ENCODE measurements at places on chromosomes 5 and 9. TPM values are rescaled to one million over a fixed set of nuclear protein-coding genes. Genes with fewer than 3 reads are reported as not detected.

SKIC3 gene
- total RNA-seq = 70.7 TPM

PRUNE2 gene
- 19.9 TPM for total RNA-seq

CARTPT gene
- total RNA-seq = not detected

CCDC180 gene
- total RNA-seq = 2.2 TPM

CANX gene
- total RNA-seq = 542 TPM

ADAMTS2 gene
- total RNA-seq = 5.9 TPM

RABGAP1 gene
- total RNA-seq = 49.3 TPM

C9orf78 gene
- total RNA-seq = 30.7 TPM

TTC23L gene
- 0.32 TPM for total RNA-seq

PDGFRB gene
- total RNA-seq = 54.6 TPM

- DNase-seq = no peak
These were observed 246.7 kb upstream of the ADRA1B start for GRCh38 chr5:159669559-159669958.

- no peak for DNase-seq
These were observed 110.5 kb upstream of the CDKN2B start for GRCh38 chr9:22119522-22120158.

DNA sequence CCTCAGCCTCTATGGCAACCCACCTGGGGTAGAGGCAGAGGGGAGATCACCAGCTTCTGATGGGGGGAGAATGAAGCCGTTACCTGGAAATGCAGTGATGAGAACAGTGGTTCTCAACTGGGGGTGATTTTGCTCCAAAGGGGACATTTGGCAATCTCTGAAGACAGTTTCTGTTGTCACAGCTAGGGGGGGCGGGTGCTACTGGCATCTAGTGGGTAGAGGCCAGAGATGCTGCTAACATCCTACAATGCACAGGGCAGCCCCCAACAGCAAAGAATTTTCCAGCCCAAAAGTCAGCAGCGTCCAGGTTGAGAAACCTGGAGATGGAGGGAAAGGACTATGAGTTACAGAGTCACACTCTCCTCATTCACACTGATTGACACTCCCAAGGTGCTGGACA is 84.5 kb downstream of the FGF1 start:
- DNase-seq = no peak

- DNase-seq = no peak
These were observed 22.0 kb downstream of the ALDH1A1 start for GRCh38 chr9:72930828-72931227.

GRCh38 chr9:72597601-72598000 is 76.2 kb downstream of the TMC1 start:
- DNase-seq = no peak

GRCh38 chr9:16519001-16519400 is 351.5 kb downstream of the BNC2 start:
- DNase-seq = no peak

GRCh38 chr5:50653946-50654345 is 12.5 kb upstream of the PARP8 start:
- DNase-seq = peak; percentile 81

DNA sequence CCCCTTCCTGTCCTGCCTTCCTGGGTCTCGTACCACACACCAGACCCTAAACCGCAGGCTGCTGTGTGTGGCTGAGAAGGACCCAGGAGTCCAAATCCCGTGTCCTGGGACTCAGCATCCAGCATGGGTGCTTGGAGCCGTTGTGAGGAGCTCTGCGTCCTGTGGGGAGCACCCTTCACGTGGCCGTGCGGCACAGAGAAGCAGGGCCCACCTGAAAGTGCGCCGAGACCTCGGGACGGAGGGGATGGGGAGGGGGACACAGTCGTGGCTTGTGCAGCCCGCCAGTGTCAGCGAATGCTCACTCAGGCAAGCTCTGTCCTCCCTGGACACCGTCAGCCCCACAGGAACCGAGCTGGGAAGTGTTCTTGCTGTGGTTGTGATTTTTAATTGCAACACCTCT is 244.6 kb downstream of the CACNA1B start:
- DNase-seq = no peak

GRCh38 chr9:132372177-132373095 is 17.6 kb upstream of the SETX start:
- peak; percentile 89 for DNase-seq

DNA sequence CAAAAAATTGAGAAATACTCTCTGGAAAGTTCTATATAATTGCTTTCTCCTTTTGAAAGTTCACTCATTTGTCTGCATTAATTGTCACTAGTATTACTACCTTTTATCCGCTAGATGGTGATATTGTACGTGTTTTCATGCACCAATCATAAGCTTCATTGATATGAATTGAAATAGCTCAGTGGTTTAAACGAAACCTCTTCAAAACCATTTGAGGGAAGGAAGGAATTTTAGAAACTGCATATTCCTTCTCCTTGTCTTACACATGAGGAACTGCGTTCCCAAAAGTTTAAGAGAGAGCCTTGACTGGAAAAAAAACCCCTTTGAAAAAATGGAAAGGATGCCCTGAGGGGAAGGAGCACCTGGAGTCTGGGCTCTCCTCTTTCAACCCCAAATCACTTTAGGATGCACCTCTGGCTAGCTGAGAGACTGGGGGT is 98.6 kb downstream of the YTHDC2 start:
- no peak for DNase-seq

DNA sequence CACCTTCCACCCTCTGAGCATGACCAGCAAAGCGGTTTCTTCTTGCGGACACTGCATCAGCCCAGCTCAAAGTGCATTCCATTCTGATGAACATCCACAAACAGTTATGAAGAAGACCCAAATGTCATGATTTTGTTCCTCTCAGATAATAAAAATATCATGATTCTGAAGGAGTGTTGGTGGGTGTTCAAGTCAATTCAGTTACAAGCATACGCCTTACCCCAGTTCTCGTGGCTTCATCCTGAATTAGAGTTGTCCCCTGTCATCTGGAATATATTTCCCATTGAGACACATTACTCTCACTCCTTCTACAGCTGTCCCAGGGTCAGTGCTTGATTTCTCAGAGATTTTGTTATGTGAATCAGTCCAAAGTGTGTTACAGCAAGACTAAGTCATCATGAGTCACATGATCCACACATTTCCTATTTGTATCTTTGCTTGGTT is 325.4 kb downstream of the RFX3 start:
- no peak for DNase-seq

DNA sequence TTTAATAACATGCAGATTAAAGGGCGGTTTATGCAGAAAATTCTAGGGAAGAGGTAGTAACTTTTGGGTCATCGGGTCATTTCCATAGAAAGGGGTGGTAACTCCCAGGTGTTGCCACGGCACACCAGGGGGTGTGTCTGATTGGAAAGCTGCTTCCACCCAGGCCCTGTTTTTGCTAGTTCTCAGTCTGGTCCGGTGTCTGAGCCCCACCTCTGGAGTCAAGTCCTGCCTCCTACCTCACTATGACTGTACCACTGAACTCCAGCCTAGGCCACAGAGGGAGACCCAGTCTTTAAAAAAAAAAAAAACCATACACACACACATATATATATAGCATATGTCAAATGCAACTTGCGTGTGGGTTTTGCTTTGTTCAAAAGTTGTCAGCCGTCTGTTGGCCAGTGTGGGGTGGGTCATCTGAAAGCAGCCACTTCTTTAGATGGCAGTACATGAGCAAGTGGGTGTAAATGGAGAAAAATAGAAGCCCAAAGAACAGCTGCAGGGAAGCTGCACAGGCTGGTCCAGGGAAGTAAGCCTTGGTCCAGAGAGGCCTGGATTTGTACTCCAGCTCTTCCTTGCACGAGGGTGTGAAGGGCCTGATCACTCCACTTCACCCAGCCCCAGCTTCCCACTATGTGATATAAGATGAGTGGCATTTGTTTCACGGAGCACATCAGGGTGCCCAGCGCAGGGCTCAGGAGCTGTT is 110.7 kb upstream of the SPRY4 start:
- DNase-seq = no peak

DNA sequence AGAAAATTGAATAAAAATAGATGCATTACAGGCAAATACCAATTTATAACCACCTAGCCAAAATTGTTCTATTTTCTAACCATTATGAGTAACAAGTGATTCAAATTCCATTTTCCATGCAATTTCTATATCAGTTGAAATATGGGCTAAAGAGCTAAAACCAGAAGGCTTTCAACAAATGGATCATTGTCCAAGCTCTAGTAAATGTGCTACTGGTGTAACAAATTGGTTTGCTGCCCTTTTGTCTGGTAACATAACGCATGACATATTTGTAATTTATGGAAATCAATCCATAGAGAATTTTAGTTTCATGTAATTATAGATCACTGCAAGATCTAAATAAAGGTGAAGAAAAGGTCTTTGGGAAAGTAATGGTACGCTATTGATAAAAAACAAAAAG is 708.0 kb upstream of the GRAMD2B start:
- no peak for DNase-seq

DNA sequence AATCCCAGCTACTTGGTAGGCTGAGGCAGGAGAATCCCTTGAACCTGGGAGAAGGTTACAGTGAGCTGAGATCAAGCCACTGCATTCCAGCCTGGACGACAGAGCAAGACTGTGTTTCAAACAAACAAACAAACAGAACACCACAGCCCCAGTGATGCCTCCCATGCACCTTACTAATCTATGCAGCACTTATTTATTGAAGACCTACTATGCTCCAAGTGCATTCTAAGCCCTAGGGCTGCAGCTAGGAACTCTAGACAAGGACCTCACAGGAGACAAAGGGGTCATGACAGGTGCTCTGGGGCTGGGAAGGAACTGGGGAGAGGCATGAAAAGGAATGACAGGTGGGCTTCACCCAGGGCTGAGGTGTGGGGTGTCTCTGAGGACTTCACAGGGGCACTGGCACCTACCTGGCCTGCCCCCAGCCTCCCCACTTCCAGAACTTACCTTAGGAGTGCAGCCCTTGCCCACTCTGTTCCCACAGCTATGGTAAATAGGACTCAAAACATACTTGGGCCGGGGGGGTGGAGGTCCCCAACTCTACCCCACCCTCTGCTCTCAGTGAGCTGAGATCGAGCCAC is 69.4 kb downstream of the C9orf50 start:
- DNase-seq = peak; percentile 33

GRCh38 chr9:131432597-131433301 is 38.9 kb downstream of the PRRC2B start:
- DNase-seq = no peak

- DNase-seq = no peak
These were observed 110.8 kb downstream of the FGF10 start for GRCh38 chr5:44278469-44278868.

GRCh38 chr5:133611357-133612248 is 738 bp downstream of the FSTL4 start:
- DNase-seq = no peak

DNA sequence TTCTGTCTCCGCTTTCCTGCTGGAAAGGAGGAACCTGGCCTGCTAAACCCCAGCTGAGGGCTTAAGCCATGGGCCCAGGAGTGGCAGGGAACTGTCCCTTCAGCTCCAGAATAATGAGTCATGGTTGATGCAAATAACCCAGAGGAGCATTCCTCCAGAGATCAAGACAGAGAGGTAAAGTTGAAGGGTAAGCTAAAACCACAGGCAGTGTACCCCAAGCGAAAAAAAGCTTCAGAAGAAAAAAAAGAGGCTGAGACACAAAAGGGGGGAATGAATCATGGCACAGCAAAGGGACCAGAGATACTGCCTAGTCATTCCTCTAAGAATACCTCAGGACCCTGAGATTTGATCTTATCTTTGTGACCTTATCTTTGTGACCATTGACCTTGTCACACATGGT is 199.5 kb upstream of the TAS2R1 start:
- DNase-seq = no peak

DNA sequence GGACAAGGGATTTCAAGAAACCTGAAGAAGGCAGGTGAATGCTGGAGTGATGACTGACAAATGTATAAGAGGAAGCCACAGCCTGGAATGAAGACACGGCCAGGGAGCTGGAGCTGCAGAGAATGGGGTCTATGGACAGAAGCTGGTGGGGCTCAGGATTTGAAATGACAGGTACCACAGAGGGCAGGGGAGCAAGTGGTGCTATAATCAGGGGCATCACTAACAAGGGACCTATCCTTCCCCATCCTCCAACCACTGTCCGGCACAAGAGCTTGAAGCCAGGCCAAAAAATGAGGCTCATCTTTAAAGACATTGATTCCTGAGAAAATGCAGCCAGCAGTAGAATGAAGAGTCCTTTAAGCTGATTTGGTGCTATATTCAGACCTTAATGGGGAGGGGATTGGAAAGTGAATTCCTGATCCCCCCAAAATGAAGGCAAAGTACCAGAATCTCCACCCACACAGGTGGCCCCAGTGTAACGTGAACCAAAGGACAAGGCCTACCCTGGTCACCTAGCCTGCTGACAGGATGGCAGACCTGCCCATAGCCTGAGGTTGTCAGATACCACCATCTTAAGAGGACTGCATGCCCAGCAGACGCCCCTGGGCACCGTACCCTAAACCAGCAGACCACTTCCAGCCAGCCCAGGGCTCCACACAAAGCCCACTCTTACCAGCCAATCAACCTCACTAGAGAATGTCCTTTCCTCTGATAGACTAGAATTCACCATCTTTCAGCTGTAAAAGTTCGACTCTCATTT is 109.2 kb downstream of the SAXO1 start:
- DNase-seq = no peak

GRCh38 chr5:93428868-93429267 is 152.2 kb downstream of the NR2F1-AS1 start:
- no peak for DNase-seq

- no peak for DNase-seq
These were observed 10.5 kb downstream of the TAL2 start for GRCh38 chr9:105672711-105673234.

DNA sequence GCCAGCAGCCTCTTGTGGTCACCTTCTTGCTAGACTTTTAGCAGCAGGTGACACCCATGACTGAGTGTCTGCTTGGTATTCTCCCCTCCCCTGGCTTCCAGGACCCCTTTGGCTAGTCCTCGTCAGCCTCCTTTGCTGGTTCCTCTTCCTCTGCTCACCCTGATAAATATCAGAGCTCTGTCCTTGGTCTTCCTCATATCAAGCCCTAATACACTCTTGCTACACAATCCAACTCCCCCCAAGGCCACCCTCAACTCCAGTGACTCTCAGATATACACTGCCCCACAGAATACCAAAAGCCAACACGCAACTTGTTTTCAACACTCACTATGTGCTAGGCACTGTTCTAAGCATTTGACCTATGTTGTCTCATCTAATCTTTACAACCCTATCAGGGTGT is 30.3 kb upstream of the LCP2 start:
- no peak for DNase-seq

GRCh38 chr9:113523421-113524141 is 60.1 kb downstream of the RGS3 start:
- peak; percentile 87 for DNase-seq
